ENCODE measurements at places on chromosomes 4 and X.

DNA sequence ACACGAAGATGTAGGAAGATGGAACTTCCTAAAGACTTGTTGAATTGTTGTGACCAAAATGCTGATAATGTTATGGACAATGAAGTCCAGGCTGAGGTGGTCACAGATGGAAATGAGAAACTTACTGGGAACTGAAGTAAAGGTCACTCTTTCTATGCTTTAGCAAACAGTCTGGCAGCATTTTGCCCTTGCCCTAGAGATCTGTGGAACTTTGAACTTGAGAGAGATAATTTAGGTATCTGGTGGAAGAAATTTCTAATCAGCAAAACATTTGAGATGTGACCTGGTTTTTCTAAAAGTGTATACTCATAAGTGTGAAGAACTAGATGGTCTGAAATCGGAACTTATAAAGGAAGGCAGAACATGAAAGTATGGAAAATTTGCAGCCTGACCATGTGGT is 1785.9 kb downstream of the PCDH7 start:
- DNase-seq: no peak

GRCh38 chrX:97639526-97639925 is 755.8 kb downstream of the RPA4 start:
- no peak for DNase-seq

DNA sequence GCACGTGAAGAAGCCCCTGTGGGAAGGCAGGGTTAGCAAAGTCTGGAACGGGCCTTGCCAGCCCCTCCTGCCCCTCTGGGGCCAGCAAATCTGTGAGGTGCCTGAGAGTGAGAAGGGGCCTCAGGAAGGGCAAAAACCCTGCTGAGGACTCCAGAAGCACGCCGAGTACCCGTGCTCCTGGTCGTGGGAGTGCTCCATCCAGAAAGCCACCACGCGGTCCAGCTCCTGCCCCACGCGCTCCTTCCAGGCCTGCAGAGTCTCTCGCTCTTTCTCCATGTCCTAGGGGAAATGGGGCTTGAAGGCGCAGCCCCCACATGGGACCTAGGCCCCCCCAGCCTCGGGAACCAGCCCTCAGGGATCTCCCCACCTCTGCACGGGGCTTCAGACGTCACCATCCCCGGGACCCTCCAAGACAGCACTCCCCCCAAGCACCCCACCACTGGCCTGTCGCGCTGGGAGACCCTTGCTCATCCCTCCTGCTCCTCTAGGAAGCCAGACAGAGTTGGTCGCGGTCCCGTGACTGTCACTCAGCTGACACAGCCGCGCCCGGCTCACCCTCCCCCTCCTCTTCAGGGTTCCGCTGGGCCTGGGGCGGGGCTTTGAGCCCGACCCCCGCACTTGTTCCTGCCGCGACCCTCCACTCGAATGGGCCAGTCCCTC is at the start of gene RENBP:
Gene RENBP, minus strand, starts transcription at position 504 of the 660 bp plus-strand sequence. Its CDS starts 33 bp downstream, at position 471.
- DNase-seq: no peak

DNA sequence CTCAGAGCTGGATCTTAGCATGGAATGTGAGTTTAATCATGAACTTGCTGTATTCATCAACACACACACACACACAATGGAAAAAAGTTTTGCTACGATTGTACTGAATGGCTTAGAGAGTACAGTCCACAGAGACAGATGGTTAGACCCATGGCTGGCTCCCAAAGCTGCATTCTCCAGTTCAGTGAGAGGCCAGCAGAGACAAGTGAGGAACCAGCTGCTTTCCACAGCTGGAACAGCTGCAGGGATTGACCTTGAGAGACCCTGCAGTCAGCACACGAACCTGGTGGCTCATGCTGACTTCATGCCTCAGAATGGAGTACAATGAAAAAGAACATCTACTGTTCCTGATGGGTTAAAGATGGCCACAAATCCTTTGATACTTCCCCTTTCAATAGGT is 94.5 kb downstream of the DHX15 start:
- DNase-seq: no peak

- DNase-seq: no peak
Measured at GRCh38 chr4:147361726-147362125, 119.2 kb upstream of the EDNRA start.

DNA sequence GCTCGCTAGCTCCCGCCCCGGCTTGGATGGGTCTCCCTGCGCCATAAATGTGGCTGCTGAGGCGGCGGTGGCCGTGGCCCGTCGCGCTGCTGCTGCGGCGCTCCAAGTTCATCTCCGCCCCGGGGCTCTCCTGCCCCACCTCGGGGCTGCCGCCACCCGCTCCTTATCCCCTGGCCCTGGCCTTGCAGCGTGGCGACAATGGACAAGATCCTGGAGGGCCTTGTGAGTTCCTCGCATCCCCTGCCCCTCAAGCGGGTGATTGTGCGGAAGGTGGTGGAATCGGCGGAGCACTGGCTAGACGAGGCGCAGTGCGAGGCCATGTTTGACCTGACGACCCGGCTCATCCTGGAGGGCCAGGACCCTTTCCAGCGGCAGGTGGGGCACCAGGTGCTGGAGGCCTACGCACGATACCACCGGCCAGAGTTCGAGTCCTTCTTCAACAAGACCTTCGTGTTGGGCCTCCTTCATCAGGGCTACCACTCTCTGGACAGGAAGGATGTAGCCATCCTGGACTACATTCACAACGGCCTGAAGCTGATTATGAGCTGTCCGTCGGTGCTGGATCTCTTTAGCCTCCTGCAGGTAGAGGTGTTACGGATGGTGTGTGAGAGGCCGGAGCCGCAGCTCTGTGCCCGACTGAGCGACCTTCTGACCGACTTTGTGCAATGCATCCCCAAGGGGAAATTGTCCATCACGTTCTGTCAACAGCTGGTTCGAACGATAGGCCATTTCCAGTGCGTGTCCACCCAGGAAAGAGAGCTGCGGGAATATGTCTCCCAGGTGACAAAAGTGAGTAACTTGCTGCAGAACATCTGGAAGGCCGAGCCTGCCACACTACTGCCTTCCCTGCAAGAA is 763 bp downstream of the USP38 start:
- DNase-seq: no peak

DNA sequence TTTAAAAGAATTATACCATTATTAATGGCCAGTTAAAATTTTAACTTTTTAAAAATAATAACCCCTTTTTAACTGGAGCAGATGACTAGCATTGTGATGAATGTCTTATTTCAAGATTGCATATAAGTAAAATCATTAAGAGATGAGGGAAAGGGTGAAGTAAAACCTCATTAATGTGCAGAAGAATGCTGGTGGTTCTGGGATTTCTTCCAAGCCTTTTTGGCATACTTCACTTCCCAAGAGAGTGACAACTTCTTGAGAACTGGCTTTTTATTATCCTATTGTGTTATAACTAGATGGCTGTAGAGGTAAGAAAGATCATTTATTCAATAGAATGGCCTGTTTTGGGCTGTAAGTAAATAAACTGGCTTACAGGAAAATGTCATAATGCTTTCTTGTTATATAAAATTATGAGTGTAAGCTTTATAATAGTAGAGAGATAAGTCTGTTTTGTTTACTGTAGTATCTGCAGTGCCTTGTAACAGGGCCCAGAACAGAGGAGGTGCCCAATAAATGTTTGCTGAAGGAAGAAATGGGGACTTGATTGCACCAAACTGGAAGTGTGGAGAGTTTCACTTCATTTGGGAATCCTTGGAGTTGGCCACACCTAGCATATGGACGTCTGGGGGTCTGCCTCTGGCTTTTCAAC is 242.9 kb upstream of the PITX2 start:
- no peak for DNase-seq

- DNase-seq: no peak
Measured at GRCh38 chrX:9677098-9677739, 88.4 kb downstream of the GPR143 start.

DNA sequence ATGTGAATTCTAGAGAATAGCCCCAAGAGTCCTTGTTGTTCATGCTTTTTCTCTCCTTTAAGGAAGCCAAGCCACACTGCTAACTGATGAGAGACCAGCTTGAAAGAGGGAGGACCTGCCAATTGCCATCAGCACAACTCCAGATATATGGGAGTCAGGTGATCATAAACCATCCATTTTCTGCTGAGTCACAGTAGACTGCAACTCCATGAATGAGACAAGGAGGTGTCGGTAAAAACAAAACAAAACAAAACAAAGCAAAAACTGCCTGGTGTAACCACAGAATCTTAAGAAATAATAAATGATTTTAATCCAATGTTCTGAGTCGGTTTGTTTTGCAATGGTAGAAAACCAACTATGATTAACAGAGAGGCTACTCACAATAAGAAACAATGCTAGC is 837.3 kb downstream of the PCDH7 start:
- DNase-seq: no peak

DNA sequence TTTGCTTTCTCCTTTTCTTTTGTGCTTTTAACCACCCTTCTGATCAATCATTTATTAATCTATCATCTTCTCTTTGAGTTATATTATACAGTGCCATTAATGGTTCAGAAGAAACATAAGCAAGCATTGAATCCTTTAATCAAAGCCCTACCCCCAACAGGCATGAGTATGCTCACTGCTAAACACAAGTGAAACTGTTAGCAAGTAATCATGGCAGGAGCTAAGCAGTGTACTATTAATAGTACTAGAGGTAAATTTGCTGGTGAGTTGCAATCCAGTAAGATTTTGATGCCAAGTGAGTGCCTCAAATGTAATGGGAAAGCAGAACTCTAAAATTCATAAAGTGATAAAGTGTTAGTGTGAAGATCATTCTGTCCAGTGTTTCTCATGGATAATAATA is 57.2 kb downstream of the FNIP2 start:
- DNase-seq: no peak

- no peak for DNase-seq
Measured at GRCh38 chrX:134512566-134512965, 52.6 kb downstream of the HPRT1 start.

Data from activated T-cell treated with anti-CD3 and anti-CD28 coated beads for 4 hours (primary cell).